ENCODE measurements at places on chromosomes 4 and X.

GRCh38 chrX:24767557-24767956 lies 73.8 kb downstream of the POLA1 start:
- DNase-seq = no peak

GRCh38 chrX:96568071-96568470 lies 116.6 kb upstream of the DIAPH2 start:
- DNase-seq = no peak

- no peak for DNase-seq
Observed at GRCh38 chr4:15675356-15675755, 6.3 kb upstream of the FAM200B start.

DNA sequence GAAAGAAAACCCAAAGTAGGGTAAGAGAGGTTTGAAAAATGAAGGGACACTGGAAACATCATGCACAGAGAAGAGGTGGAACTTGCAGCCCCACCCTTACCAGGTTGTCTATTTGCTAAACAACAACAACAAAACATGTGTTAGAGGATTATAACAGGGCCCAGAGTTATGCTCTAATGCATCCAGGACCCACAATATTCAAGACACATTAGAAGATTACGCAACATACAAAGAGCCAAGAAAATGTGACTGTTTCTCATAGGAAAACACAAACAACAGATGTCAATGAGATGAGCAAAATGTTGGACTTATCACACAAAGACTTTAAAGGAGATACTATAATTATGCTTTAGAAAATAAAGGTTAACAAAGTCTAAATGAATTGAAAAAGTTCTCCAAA lies 128.5 kb downstream of the LRBA start:
- DNase-seq = no peak
